ENCODE measurements at places on chromosomes 2 and 18.
A peak's percentile ranks its signal among the peaks of the same experiment; 100 is the strongest.

DNA sequence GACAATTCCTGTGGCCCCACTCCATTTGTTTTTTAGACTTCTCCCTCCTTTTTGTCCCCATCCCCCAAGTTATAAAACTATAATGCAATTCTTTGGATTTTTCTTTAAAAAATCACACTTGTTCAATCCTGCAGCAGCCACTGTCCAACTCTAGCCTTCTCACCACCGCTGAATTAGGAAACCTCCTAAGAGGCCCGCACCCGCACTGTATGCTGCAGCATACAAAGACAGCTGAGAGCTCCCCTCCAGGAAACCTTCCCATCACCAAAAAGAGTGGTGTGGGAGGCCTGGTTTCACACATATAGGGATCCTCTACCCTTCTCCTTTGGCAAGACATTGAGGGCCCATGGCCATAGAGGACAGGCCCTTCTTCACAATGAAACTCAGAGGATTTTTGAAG is 2.9 kb downstream of the PCGF1 start:
- DNase-seq, result no peak

DNA sequence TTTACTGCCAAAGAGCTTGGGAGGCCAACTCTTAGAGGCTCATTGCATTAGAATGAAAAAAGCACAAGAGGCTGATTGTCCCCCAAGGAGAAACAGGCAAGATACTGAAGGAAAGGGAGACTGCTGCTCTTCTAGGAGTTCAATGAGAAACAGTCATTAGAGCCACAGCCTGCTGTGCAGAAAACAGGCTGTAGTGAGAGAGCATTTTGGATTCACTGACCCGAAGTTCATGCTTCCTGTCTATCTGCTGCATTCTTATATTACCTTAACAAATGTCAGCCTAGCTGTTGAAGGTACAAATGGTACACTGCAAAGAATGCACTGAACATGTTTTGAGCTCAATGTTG is 423.3 kb downstream of the SETBP1 start:
- DNase-seq, result no peak

- DNase-seq, result no peak
These were observed 8.8 kb upstream of the DDX1 start for GRCh38 chr2:15582710-15583357.

DNA sequence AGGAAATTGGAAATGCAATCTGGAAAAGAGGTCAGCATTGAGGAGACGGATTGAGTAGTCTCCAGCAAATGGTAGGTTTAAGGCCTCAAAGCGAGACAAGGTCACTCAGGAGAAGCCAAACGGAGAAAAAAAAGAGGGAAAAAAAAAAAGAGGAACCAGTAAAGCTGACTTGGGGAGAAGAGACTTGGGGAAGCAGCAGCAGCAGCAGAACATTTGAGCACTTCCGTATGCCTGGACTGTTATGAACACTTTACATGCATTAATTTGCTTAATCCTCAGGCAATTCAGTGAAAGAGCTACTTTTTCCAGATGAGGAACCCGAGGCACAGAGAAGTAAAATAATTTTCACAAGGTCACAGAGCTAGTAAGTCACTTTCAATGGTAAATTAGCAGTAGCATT is 81.3 kb downstream of the OSBPL6 start:
- DNase-seq, result no peak

GRCh38 chr2:20447437-20448245 is 767 bp downstream of the RHOB start:
- peak; percentile 39 for DNase-seq

DNA sequence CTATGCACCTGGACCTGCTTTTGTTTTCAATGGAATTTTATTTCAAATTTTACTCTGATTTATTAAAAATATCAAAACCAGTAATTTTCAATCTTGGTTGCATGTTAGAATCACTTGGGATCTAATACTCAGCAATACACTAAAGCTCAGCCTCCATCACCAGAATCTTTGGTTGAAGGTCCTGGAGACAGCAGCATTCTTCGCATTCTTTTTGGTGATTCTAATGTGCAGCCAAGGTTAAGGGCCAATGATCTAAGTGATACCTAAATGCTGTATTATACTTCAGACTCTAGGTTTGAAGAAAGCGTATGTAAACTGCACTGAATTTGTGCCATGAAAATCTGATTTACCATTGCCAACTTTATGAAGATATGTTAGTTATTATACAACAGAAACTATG is 493.1 kb downstream of the XIRP2 start:
- DNase-seq, result no peak

DNA sequence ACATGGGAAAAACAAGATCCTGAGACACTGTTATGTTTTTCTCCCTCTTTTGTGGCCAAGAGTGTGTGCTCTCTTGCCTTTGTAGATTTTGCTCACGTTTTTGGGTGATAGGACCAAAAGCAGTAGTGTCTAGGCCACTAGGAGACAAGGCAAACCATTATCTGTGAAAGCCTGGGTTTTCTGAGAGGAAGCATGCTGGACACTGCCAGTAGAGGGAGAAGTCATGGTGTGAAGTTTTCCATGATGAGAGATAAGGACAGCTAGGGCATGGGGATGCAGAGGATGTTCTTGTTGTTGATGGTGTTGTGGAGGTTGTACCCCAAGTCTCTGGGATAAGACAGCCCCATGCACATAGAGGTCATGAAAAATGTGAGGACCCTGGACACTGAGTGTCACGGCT is 285.3 kb downstream of the SOX11 start:
- DNase-seq, result no peak

- DNase-seq, result no peak
These were observed 190.2 kb downstream of the IKZF2 start for GRCh38 chr2:212961255-212961654.

DNA sequence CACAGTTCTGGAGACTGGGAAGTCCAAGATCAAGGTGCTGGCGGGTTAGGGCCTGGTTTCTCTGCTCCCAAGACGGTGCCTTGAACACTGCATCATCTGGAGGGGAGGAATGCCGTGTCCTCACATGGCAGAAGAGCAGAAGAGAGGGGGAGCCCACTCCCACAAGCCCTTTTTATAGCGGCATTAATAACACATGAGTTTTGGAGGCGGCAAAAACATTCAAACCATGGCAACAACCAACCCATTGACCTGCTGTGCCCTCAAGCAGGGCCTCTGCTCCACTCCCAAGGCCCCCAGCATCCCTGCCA is 62.0 kb downstream of the SMAD7 start:
- no peak for DNase-seq

- DNase-seq, result no peak
These were observed 446.5 kb downstream of the BCL11A start for GRCh38 chr2:60106836-60107529.

- no peak for DNase-seq
These were observed 9.4 kb upstream of the CD302 start for GRCh38 chr2:159807183-159808031.

DNA sequence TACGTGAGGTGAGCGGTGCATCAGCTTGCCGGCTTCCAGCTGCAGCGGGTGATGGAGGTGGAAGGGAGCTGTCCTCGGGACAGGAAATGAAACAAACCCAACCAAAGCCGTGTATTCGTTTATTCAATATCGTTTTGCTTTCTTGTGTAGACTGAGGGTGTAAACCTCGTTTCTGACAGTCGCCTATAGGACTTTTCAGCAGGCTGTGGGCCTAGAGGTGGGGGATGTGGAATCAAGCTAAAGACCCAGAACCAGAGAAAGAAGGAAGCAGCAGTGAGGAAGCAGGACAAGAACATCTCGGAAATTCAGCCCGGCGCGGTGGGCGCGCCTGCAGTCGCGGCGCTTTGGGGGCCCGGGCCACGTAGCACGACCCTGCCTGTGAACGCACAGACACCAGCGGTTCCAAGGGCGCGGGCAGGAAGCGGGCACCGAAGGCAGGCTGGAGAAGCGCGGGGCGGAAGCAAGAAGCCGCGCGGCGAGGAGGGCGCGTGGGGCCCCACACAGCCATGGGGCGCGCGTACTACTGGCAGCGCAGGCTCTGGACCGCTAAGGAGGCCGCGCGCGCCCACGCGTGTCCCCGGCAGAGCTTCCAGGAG is 755 bp upstream of the ATP9B start:
- no peak for DNase-seq

DNA sequence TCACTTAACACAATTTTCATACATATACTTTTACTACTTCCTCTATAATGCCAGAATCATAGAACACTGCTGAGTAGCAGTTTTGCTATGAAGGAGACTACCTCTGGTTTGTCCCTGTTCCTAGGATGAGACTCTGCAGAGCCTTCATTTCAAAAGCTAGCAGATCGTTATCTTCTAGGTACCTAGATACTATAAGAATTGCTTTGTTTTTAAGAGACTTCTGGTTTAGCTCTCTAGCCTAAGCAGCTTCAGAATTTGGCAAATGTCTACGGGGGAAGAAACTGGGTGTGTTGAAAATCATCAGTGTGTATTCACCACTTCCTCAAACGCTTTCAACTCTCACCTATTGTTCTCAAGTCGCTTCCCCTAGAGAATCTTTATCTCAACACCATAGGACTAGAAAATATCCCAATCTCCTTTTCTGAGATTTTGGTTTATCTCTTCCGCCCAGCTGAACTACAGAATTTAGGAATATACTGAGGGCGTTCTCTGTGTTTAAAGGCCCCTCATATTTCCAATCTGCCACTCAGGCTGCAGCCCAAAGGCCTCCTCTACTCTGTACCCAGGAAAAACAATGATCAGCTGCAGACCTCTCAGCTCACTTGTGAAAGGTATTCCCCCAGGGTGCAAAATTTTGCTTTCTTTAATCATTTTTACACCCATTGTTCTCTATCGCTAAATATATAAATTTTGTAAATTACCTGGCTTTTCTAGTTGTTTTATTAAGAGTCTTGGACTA is 28.7 kb downstream of the SMAD2 start:
- no peak for DNase-seq

DNA sequence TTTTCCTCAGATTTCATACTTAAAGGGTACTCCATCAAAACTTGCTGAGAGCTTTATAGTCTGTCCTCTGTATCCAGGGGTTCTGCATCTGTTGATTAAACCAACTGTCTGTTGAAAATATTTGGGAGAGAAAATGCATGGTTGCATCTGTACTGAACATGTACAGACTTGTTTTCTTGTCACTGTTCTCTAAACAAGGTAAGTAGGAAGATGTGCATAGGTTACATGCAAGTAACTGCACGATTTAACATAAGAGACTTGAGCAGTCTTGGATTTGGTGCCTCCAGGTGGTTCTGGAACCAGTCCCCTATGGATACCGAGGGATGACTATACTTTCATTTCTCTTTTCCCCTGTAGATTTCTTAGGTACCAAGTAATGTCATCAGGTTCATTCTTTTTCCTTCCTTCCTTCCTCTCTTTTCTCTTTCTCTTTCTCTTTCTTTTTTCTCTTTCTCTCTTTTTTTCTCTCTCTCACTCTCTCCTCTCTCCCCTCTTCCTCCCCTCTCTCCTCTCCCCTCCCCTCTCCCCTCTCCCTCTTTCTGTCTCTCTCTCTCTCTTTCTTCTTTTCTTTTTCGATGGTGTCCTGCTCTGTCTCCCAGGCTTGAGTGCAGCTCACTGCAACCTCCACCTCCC is 23.2 kb downstream of the ADNP2 start:
- no peak for DNase-seq

- DNase-seq, result no peak
These were observed 518.4 kb upstream of the SPHKAP start for GRCh38 chr2:228699888-228700287.

DNA sequence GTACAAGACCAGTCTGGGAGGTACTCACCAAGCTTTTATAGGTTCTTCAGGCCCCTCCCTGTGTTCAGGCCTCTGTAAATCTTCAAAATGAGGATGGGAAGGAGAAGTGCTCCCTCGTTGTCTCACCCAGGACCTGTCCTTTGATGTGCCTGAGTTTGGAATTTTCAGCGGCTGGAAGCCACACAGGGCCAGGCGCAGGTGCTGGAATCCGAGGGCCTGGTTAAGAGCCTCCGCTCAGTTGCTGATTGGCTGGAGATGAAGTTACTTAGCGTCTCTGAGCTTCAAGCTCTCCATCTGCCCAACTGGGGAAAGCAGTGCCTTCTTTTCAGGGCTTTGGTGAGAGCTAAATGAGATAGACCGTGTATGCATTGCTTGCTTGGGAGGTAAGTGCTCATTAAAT is 30.0 kb downstream of the HJURP start:
- DNase-seq, result no peak

DNA sequence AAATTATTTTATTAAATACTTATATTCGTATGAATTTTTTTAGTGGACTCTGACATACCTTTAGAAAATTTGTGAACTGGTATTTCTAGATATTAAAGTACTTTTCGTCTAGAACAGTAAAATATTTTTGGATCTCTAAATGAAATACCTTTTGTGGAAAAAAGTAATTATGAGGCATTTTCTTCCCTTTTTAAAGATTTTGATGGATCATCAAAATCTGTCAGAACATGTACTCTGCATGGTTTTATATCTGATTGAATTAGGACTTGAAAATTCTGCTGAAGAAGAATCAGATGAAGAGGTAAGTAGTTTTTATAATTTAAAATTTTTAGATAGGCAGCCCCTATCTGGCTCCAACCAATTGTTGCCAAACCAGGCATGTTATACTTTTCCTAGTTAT is 118.8 kb downstream of the UBR3 start:
- no peak for DNase-seq

GRCh38 chr2:152617456-152618192 is 99.6 kb downstream of the PRPF40A start:
- no peak for DNase-seq

- no peak for DNase-seq
These were observed 49.5 kb downstream of the KCNE4 start for GRCh38 chr2:223101340-223102039.

DNA sequence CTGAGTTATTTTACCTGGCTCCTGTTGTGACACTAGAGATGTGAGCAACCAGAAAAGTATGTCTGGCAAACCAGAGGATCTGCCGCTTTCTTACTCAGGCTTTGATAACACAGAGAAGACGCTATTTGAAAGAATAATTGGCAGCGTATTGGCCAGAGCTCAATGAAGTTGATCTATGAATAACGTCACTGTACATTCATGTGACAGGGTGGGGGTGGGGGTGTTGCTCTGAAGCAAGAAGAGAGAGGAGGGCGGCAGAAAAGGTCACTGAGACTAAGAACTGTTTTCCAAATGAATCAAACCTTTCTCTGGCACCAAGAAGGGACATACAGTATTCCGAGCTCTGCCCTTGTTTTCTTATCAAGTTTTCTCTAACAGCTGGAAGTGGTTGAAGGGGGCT is 1.7 kb upstream of the ONECUT2 start:
- DNase-seq, result no peak

Data from GM12891 (cell line).